ENCODE measurements at places on chromosomes 6 and 20.

GRCh38 chr6:17015551-17016381 lies 86.1 kb upstream of the STMND1 start:
- no peak for DNase-seq

DNA sequence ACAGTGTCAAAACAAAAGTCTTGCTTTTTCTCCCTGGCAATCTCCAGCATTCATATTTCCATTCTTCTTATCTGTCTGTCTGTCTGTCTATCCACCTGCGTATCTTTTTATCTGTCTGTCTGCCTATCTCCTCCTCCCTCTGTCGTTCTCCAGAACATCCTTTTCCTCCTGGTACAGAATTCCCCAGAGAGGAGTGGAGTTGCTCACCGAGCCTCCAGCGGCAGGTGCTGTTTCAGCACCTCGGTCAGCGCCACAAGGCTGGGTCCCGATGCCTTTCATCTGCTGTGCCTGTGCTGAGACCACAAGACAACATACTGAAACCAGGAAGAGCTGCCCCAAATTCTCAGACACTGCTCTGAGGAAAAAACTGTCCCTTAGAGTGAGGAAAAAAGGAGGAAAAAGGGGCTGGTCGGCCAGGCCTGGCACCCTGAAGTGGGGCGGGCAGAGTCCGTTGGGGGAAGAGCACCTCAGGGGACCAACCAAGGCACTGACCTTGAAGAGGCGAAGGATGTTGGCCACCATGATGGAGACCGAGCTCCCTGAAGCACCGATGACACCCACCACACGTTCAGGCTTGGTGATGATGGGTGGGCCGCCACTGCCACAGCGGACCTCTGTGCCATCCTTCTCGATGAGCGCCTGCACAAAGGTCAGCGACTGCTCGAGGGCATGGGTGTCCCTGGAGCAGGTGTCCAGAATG lies 13.3 kb downstream of the GRM4 start:
- DNase-seq: peak; percentile 59

DNA sequence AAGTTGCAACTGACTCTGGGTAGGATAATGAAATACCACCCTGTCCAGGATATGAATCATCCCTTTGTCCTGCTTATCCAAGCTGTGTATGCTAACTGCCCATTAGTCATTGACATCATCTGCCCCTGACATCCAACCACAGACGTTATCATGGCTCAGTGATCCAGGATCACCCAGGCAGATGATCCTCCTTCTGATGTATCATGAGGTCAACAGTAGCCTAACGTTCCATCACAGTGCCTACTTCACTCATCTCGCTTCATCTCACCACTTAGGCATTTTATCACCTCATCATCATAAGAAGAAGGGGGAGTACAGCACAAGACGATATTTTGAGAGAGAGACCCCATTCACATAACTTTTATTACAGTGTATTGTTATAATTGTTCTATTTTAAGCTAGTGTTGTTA lies 13.4 kb upstream of the BTN3A2 start:
- peak; percentile 85 for DNase-seq

DNA sequence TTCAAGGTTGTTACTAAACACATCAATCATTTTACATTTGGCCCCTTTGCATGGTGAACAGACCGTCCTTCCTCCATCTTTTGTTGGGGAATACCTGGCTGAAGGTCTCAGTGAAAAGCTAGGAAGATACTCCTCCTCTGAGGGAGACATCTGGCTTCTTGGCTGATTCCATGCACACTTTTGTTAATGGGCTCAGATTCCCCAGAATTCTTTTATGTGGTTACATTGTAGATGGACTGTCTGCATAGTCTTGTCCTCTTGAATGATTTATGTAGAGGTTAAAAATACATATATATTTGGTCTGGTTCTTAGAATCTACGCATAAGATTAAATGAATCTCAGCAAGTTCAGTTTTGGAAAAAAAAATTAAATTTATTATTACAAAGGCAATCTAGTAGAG lies 167.0 kb downstream of the EYA4 start:
- no peak for DNase-seq

DNA sequence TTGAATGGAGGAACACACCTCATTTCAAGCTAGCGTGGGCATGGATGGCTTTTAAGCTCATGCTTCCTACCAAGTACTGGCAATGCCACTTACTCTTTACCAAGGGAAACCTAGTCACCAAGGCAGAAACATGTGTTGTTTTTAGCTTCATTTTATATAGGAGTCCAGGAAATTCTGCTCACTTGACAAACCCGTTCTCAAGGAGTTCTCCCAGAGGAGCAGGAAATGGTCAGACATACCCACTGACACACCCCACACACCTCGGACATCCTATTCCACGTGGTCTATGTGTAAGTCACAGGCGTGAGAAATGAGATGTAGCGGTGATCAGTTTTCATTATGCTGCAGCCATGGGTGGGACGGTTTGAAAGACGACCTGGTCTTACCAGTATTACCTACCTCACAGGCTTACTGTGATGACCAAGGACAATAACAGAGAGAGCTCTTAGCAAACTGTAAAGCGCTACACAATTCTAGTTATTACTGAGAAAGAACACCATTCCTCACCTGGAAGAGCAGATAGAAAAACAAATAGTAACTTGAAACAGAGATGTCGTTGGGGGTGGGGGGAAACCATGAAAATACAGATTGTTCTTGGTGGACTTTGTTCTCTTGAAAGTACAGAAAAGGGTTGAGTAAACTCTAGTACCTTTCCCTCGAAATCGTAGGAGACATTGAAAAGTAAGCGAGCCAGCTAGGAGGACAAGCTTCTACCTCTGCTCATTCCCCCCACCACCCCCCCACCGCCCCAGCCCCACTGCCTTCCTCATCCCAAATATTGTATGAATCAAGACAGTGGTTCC lies 1.7 kb downstream of the CNKSR3 start:
- peak; percentile 42 for DNase-seq

DNA sequence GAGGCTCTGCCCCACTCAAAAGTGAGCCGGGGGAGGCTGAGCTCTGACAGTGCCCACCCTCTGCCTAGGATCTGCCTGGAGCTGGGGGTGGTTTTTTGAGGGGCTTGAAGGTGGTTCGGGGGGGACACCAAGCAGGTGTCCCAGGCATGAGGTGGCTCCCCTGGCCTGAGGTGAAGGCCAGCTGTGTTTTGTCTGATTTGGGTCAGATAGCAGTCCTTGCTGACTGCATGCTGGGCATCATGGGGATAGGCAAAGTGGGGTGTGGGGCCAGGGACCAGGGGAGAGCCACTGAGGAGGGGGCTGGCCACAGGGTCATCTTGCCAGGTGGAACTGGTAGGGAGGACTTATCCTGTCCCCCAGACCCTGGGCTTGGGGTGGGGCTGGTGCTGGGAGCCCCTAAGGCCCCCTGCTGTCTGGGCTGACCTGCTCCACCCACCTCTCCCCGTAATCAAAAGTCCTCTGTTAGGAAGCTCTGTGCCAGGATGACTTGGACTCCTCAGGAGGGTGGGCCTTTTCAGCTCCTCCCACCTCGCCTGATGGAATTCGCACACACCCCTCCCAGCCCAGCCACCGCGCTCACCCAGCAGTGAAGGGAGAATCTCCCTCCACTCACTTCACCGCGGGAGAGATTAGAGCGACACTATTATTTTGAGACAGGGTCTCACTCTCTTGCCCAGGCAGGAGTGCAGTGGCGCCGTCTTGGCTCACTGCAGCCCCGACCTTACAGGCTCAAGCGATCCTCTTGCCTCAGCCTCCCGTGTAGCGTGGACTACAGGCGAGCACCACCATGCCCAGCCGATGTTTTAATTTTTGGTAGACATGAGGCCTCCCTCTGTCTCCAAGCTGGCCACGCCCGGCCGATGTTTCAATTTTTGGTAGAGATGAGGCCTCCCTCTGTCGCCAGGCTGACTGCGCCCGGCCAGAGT lies 1.5 kb upstream of the COL9A3 start:
- peak; percentile 91 for DNase-seq

- DNase-seq: no peak
Observed at GRCh38 chr20:58941471-58941870, 39.6 kb upstream of the NELFCD start.

- DNase-seq: no peak
Observed at GRCh38 chr6:52579006-52579660, 2.3 kb upstream of the TRAM2 start.

GRCh38 chr6:2477666-2478065 lies 232.3 kb upstream of the GMDS start:
- DNase-seq: no peak

GRCh38 chr6:14016935-14017625 lies 92.3 kb downstream of the RNF182 start:
- no peak for DNase-seq

Measured in RWPE1 (cell line).